ENCODE measurements at places on chromosomes 4 and X.
A peak's percentile ranks its signal among the peaks of the same experiment; 100 is the strongest.

DNA sequence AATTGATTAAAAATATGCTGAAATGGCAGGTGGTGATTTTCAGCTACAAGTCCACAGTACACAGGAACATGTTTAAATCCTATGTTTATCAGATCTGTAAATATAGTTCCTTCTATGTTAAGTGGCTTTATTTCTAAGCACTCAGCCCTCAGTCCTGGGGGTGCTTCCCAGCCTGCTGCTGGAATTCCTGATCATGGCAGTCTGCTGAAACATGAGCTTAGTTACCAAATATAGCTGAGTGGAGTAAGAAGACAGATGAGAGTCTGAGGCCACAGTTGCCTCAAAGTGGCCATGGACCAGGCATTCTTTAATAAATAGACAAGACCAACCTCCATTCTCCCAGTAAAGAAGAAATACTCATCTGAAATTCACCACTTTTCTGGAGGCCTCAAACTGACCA lies 17.1 kb upstream of the DDX60 start:
- DNase-seq = no peak

GRCh38 chr4:155805016-155805415 lies 46.2 kb downstream of the GUCY1B1 start:
- DNase-seq = no peak

- no peak for DNase-seq
Measured at GRCh38 chrX:85992811-85993229, 54.5 kb downstream of the CHM start.

DNA sequence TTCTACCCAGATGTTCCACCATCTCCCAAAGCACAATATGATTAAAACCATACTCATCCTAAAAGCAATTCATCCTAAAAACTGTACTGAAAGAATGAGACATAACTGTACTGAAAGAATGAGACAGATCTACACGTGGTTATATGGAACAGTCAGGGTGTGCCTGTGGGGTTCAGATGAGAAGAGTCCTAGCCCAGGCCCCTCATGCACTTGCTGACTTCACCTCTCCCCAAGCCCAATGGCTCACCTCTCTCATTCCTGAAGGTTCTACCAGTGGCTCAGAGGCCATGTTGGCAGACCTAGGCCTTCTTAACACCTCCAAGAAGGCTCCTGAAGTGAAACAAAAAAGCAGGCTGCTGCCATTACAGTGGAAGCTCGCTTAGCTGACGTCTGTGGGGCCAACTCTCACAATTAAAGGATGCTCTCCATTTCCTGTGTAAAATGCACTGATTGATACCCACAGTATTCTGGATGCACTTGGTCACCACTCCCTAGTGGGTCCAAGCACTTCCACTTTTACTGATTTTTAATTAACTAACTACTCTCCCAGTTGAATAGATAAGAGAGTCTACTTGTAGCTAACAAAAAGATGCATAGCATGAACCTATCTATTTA lies 3.8 kb downstream of the PLAC1 start:
- no peak for DNase-seq

- no peak for DNase-seq
Measured at GRCh38 chr4:153204247-153204671, at the start of gene TRIM2. Gene TRIM2 (plus strand): TSS chr4:153204443. CDS start chr4:153204531, 88 bp downstream.

DNA sequence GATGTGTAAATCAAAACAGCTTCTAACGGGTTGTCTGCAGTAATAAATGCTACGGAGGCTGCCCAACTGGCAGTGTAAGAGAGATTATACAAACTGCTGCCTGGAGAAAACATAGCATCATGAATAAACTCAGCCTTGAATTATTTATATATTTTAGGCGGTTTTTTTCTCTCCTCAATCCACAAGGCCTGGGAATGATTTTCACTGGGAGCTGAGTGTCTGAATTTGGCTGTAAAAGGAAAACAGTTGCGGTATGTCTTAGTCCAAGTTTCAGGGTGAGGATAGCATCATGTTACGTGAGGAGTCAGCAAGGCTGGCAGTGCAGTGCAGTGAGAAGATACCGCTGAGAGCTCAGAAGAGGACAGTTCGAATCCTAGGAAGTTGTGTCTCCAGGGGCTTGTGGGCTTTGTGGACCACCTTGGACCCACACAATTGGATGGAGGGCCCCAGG lies 291.5 kb upstream of the BOD1L1 start:
- DNase-seq = no peak

- no peak for DNase-seq
Measured at GRCh38 chrX:110755061-110755460, 40.6 kb downstream of the CHRDL1 start.

GRCh38 chr4:99395595-99396364 lies 39.4 kb downstream of the ADH7 start:
- DNase-seq = no peak

DNA sequence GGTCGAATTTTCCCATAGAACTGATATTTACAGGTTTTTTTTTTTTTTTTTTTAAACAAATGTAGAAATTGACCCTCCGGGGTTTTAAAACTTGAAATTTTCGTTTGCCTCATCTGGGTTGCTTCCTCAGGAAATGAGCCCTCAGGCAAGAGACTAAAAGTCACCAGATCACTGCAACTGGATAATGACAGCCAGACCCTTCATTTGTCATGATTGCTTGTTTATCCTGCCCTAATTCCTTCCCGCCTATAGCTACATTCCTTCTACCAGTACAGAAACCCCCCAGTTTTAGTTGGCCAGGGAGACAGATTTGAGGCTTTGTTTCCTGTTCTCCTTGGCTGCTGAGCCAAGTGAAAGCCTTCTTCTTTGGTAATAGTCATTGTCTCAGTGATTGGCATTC lies 44.0 kb upstream of the IGFBP7 start:
- DNase-seq = peak; percentile 4

DNA sequence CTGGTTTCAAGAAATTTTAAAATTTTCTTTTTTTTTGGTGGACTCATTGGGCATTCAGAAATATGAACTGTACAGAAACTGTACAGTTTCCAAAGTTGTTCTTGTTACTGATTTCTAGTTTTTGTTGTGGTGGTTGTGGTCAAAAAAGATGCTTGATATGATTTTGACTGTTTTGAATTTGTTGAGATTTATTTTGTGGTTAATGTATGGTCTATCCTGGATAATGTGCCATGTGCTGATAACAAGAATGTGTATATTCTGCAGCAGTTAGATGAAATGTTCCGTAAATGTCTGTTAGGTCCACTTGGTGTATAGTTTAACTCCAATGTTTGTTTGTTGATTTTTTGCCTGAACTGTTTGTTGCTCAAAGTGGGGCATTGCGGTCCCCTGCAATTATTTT lies 127.6 kb upstream of the NUDT6 start:
- no peak for DNase-seq

Measured in inflammatory macrophage treated with lipopolysaccharide for 4 hours (primary cell).